ENCODE measurements at places on chromosomes 6 and 20.

- no peak overlapping the region for H3K4me3 ChIP-seq
- no peak for DNase-seq
- H3K4me1 ChIP-seq = no peaks in the 10 kb centered on the region
- no peaks in the 10 kb centered on the region for H3K27me3 ChIP-seq
- H3K36me3 ChIP-seq = no peaks in the 10 kb centered on the region
Measured at GRCh38 chr20:58144096-58144495, 84.4 kb downstream of the ANKRD60 start.

DNA sequence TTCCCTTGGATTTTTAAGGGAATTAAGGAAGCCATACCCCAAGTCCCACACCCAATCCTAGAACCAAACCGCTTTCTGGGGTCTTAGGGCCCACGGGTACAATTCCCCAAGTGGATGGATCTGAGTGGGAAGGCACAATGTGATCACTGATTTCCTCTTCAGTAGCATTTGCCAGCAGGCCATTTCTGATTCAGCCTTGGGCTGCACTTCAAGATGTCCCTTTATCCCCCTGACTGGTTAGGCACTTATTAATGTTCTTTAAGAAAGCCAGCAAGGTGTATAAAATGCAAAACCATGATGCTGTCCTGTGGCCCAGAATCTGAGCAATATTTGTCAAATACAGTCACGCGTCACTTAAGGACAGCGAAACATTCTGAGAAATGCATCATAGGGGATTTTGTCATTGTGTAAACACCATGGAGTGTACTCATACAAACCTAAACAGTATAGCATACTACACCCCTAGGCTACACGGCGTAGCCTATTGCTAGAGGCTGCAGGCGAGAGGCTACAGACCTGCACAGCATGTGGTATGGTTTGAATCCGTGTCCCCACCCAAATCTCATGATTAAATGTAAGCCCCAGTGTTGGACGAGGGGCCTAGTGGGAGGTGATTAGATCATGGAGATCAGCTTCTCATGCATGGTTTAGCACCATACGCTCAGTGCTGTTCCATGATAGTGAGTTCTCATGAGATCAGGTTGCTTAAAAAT is 234.2 kb downstream of the NRN1 start:
- no peak overlapping the region for H3K27ac ChIP-seq
- no peaks in the 10 kb centered on the region for H3K36me3 ChIP-seq
- H3K4me1 ChIP-seq = no peaks in the 10 kb centered on the region
- no peak for DNase-seq

GRCh38 chr6:36116943-36117342 is 13.4 kb upstream of the MAPK13 start:
- no peaks in the 10 kb centered on the region for H3K27me3 ChIP-seq
- no peak for DNase-seq
- no peak overlapping the region for H3K4me3 ChIP-seq
- H3K36me3 ChIP-seq = no peaks in the 10 kb centered on the region
- no peak overlapping the region for H3K27ac ChIP-seq

- H3K4me3 ChIP-seq = no peak overlapping the region
- no peak overlapping the region for H3K27ac ChIP-seq
- no peaks in the 10 kb centered on the region for H3K36me3 ChIP-seq
- H3K27me3 ChIP-seq = no peaks in the 10 kb centered on the region
Measured at GRCh38 chr6:56803594-56803993, 151.3 kb upstream of the BEND6 start.

DNA sequence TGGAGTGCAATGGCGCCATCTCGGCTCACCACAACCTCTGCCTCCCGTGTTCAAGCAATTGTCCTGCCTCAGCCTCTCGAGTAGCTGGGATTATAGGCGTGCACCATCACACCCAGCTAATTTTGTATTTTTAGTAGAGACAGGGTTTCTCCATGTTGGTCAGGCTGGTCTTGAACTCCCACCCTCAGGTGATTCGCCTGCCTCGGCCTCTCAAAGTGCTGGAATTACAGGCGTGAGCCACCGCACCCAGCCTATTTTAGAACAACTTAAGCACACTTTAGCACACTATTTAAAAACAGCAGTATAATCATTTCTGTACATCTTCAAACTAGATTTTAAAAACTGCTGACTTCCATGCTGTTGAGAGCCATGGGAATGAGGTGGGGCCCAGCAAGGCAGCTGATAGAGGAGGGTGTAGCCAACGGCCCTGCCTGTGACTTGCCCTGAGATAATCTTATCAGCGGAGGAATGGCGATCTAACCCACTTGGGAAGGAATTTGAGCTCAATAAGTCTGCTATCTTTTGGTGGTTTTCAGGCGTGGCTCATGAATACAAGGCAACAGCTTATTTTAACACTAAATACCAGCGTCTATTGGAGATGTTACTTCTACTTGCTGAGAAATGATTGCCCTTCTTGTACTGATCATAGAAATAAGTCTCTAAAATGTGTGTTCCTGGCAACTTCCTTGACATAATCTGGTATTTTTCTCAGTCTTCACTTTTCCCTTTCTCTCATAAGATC is 12.1 kb downstream of the ZDHHC14 start:
- DNase-seq = no peak
- H3K36me3 ChIP-seq = no peaks in the 10 kb centered on the region
- no peak overlapping the region for H3K27ac ChIP-seq
- no peaks in the 10 kb centered on the region for H3K27me3 ChIP-seq
- peaks cover 4% of the 10 kb centered on the region for H3K4me1 ChIP-seq

- no peaks in the 10 kb centered on the region for H3K4me1 ChIP-seq
- H3K27me3 ChIP-seq = no peaks in the 10 kb centered on the region
- peaks cover 55% of the 10 kb centered on the region for H3K36me3 ChIP-seq
- no peak overlapping the region for H3K27ac ChIP-seq
- no peak overlapping the region for H3K4me3 ChIP-seq
- DNase-seq = no peak
Measured at GRCh38 chr20:16740365-16741072, 7.6 kb upstream of the OTOR start.

DNA sequence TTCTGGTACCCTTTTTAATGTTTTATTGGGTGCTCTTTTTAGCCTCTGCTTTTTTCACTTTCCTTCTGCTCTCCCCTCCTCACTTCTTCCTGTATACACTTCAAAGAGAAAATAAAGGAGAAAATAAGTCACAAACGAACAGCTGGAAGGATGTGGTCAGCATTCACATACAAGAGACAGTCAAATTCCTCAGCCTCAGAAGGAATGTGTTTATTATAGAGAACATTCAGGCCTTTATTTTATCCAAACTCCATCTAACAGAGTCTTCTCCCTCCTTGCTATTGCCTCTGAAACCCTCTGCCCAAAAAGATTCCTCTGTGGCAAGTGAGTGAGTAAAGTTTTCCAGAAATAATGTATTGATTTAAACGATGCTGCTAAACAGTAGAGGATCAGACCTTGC is 490.4 kb downstream of the FRK start:
- H3K27ac ChIP-seq = no peak overlapping the region
- H3K4me3 ChIP-seq = no peak overlapping the region
- H3K27me3 ChIP-seq = no peaks in the 10 kb centered on the region
- no peaks in the 10 kb centered on the region for H3K4me1 ChIP-seq
- H3K36me3 ChIP-seq = no peaks in the 10 kb centered on the region

DNA sequence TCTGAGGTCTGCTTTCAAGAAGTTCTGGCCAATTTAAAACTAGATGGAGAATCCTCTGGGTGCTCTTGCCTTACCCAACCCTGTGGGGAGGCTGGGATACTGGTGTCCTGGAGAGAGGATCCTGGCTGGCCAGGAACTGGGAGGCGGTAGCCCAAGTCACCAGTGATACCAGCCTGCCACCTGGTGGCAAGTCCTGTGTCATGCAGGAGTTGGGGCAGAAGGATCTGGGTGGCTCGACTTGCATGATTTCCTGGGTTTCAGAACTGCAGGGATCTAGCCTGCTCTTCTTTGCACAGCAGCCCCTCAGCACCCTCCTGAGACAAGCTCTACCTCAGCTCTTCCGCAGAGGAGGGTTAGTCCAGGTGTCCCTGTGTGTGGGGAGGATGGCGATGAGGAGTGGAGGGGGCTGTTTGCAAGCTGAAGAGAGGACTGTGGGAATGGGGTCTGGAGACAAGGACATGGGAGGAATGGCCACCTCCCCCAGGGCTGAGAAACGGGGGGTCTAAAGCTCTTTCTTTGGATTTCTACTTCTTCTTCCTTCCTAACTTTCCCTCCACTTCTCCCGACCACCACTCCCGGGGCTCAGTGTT is 4.2 kb downstream of the KCNK17 start:
- peaks cover 18% of the 10 kb centered on the region for H3K27me3 ChIP-seq
- no peak overlapping the region for H3K27ac ChIP-seq
- H3K36me3 ChIP-seq = no peaks in the 10 kb centered on the region
- H3K4me3 ChIP-seq = no peak overlapping the region
- peak; percentile 44 for DNase-seq
- H3K4me1 ChIP-seq = peaks cover 25% of the 10 kb centered on the region
